ENCODE measurements at places on chromosomes 13 and 19.

DNA sequence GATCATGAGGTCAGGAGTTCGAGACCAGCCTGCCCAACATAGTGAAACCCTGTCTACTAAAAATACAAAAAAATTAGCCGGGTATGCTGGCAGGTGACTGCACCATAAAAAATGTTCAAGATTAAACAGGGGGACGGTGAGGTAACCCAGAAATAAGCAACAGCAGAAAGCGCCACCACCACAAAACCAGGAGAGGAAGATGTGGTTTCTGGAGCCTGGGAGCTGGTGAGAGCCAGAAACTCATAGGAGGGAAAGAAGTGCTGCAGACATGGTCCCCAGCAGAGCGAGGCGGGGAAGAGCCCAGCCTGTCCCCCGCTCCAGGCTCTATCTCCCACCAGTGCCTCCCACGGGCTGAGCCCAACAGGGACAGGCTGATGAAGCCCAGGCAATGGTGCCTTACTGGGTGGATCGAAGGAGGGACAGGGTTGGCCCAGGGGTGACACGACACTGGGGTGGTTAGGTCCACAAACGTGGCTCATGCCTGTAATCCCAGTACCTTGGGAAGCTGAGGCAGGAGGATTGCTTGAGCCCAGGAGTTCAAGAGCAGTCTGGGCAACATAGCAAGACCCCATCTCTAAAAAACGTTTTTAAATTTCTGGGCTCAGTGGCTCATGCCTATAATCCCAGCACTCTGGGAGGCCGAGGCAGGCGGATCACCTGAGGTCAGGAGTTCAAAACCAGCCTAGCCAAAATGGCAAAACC, 19.0 kb downstream of the SPC24 start:
- DNase-seq, result no peak

- DNase-seq, result no peak
These were observed 396 bp downstream of the RTN2 start for GRCh38 chr19:45496349-45496953.

DNA sequence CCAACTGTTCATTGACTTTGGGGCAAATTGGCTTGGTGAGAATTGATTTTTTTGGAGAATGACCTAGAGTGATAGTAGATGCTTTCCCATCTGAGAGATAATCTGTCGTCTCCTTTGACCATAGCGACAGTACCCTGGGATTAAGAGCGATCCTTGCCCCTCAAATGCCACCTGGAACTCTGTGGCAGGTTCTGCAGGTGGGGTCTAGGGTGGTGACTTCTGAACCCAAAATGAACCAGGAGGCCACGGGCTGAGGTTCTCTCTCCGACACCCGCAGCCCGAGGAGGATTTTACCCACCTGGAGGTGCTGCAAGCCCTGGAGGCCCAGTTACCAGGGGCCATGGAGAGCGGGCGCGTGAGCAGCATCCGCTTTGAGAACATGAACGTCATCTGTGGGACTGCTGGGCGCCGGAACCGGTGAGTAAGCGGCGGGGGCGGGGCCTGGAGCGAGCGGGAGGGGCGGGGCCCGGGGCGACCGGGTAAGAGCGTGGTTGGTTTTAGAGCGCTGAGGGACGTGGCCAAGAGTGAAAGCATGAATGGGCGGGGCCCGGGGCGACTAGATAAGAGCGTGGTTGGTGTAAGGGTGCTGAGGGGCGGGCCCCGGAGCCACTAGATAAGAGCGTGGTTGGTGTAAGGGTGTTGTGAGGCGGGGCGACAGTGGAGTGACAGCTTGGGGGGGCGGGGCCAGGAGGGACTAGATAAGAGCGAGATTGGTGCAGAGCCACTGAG, 8.6 kb downstream of the C19orf81 start:
- peak; percentile 97 for DNase-seq

DNA sequence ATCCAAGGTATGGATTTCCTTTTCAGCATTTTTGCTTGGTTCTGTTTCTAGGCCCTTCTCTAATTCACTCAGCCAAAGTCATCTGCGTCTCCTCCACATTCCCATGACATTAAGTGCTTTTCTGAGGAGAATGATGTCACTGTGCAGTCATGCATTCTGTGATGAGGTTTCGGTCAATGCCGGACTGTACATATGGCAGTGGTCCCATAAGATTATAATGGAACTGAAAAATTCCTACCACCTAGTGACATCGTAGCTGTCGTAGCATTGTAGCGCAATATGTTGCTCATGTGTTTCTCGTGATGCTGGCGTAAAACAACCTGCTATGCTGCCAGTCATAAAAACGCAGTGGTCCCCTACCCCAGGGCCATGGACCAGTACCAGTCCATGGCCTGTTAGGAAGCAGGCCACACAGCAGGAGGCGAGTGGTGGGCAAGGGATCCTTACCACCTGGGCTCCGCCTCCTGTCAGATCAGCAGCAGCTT, 63.4 kb upstream of the TNFRSF19 start:
- DNase-seq, result no peak

GRCh38 chr13:96982672-96983071, 11.6 kb downstream of the OXGR1 start:
- DNase-seq, result no peak

DNA sequence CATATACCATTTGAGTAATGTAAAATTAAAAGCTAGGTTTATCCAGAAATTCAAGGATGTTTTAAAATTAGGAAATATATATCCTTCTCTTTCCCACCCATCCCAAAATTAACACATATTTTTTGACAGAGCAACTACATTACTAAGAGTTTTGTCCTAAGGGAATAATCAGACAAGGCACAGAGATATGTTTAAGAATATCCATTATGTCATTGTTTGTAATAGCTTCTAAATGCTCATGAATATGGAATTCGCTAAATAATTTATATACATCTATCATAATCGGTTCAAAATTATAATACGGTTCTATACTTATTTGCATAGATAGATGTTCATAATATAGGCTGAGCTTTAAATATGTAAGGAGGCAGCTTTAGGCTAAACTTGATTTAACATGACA, 9.8 kb downstream of the UBL3 start:
- DNase-seq, result no peak

- DNase-seq, result no peak
These were observed 8.4 kb downstream of the FAM124A start for GRCh38 chr13:51230477-51231105.

GRCh38 chr13:25095851-25096453, at the start of gene PABPC3:
Gene PABPC3, plus strand, starts transcription at chr13:25096136. Its CDS starts 63 bp downstream, at chr13:25096199.
- no peak for DNase-seq

GRCh38 chr13:39688278-39688677, 32.8 kb downstream of the COG6 start:
- no peak for DNase-seq

GRCh38 chr13:69291292-69291906, 816.2 kb upstream of the ATXN8OS start:
- DNase-seq, result no peak

- peak; percentile 97 for DNase-seq
These were observed at the start of gene FOSB for GRCh38 chr19:45467456-45468158. Gene FOSB, plus strand, starts transcription at chr19:45467996. Its CDS starts 591 bp downstream, at chr19:45468587.

GRCh38 chr13:27171244-27171826, at the start of gene USP12:
Gene USP12, minus strand, starts transcription at chr13:27171811. Its CDS starts 172 bp downstream, at chr13:27171639.
- DNase-seq, result no peak

- no peak for DNase-seq
These were observed 9.6 kb downstream of the USP12 start for GRCh38 chr13:27161980-27162379.

DNA sequence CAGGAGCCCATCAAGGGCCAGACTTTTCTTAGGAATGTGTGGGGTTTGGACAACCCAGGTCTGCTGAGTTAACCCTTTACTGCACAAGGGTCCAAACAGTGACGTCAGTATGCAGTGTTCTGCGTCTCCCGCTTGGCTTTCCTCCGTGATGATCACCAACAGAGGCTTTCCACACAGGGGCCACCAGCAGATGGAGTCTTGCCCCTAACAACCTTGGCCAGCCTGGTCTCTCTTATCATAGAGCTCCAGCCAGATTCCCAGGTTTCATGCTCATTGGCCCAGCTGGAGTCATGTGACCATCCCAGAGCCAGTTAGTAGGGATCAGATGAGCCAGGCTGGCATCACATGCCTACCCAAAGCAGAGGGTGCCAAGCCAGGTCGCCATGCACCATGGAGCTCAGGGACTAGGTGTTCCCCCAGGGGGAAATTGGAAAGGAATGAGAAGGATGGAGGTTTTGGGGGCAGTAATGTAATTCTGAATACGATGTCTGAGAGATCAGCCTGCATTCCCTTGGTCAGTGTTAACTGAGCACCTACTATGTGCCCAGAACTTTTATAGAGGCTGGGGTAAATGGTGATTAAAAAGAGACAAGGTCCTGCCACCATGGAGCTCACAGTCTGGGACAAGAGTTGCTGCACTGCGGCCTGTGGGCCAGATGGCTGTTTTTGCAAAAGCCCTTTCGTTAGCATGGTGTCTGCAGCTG, 61.2 kb downstream of the MYH14 start:
- DNase-seq, result no peak

- no peak for DNase-seq
These were observed 804.7 kb upstream of the SLITRK1 start for GRCh38 chr13:84686973-84687372.

DNA sequence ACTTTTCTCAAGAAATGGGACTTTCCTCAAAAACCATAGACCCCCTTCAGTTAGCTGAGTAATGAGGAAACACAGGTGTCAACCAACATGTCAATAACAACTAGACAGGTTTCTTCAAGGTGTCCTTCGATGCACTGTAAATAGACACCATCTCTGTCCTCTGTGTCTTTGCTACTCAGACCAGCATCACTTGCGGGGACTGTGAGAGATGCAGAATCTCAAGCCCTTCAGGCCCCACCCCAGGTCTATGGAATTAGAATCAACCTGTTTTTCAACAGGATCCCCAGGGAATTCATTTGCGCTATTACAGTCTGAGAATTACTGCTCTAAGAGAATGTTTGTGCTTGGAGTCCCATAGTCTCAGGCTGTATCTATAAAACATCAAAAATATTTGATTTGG, 469.9 kb downstream of the COG6 start:
- DNase-seq, result no peak

GRCh38 chr13:61423915-61424314, 8.3 kb upstream of the PCDH20 start:
- no peak for DNase-seq

DNA sequence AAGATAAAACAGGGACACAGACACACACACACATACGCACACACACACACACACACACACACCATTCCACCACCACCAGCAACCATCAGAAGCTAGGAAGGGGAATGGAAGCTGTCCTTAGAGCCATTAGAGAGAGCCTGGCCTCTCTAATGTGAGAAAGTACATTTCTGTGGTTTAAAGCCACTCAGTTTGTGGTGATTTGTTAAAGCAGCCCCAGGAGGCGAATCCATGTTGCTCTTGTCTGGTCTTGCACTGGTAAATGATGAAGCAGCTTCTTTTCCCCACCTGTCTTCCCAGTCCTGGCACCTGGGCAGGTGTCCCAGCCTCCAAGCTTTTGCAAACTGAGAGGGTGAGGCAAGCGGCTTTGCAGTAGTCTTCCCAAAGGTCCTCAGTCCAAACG, 118.9 kb upstream of the KL start:
- DNase-seq, result no peak

DNA sequence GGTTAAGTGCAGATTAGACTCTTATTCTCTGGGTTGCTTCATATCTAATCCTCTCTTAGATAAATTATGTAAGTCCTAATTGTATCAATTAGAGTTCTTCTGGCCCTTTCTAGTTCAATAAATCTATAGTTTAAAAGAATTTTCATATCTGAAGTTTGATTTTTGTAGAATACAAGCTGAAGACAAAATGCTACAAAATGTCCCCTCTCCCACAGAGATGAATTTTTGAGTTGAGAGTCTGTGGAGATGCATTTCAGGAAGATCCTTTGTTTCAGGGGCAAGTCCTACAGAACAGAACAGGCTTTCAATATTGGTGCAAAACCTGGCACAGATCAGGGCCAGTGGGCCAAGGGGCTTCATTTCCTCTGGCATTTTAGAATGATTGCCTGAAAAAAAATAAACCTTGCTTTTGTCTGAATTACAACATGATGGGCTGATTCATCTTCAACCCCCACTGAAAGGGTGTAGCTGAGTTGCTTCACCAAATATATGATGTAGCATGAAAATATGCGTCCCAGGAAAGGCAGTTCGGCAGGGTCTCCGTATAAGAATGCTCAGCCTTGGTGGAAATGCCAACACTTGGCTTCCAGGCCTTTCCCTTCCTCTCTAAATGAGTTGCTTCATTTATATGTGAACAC, 6.4 kb upstream of the IPO5 start:
- DNase-seq, result no peak

- no peak for DNase-seq
These were observed 310.4 kb downstream of the SPRY2 start for GRCh38 chr13:80030491-80030890.

DNA sequence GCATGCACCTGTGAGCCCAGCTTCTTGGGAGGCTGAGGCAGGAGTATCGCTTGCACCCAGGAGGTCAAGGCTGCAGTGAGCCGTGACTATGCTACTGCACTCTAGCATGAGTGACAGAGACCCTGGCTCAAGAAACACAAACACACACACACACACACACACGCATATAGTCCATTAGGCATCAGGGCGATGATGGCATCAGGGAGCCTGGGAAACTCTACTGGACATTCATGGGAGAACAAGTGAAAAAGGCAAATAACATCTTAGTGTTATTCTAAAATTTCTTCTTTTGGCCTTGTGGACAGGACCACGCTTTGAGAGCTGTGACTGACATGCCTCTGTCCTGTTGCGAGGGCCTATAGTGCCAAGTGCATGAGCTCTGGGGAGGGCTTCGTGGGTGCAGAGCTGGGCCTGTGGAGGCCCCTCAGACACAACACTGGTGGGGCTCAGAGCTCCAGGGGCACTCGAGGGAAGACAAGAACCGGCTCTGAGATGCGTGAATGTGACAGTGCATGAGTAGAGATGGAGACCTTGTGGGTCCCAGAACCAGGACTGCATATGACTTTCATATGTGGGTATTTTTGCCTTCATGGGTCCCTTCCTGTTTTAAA, 8.0 kb upstream of the USF2 start:
- DNase-seq, result no peak

DNA sequence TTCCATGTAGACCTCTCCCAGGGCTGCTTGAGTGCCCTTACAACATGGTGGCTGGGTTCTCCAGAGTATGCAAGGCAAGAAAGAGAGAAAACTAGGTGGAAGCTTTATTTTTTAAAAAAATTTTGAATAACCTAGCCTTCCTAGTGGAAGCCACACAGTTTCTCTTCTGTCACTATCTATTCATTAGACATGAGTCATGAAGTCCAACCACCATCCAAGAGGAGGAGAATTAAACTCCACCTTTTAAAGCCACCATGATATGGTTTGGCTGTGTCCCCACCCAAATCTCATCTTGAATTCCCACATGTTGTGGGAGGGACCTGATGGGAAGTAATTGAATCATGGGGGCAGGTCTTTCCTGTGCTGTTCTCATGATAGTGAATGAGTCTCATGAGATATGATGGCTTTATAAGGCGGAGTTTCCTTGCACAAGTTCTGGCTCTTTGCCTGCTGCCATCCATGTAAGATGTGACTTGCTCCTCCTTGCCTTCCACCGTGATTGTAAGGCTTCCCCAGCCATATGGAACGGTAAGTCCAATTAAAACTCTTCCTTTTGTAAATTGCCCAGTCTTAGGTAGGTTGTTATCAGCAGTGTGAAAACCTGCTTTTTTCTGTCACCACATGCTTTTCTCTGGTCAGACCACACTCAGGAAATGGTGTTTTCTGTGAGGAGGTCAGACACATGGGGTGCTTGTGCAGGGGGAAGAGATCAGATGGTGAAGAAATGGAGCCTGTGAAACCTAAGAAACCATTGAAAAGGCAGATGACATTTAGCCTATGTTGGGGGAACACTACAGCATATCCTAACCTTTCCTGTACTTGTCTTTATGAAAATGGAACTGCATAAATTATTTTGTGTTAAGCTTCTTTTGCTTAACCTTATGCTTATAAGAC, 57.7 kb downstream of the ANKRD10 start:
- DNase-seq, result no peak

All from hematopoietic multipotent progenitor cell treated with erythropoietin and hydrocortisone succinate and interleukin-3 and kit ligand, for 15 days (in vitro differentiated cells).